GM23248 (cell line): ENCODE measurements at places on chromosomes 12 and 14.
A peak's percentile ranks its signal among the peaks of the same experiment; 100 is the strongest.

DNA sequence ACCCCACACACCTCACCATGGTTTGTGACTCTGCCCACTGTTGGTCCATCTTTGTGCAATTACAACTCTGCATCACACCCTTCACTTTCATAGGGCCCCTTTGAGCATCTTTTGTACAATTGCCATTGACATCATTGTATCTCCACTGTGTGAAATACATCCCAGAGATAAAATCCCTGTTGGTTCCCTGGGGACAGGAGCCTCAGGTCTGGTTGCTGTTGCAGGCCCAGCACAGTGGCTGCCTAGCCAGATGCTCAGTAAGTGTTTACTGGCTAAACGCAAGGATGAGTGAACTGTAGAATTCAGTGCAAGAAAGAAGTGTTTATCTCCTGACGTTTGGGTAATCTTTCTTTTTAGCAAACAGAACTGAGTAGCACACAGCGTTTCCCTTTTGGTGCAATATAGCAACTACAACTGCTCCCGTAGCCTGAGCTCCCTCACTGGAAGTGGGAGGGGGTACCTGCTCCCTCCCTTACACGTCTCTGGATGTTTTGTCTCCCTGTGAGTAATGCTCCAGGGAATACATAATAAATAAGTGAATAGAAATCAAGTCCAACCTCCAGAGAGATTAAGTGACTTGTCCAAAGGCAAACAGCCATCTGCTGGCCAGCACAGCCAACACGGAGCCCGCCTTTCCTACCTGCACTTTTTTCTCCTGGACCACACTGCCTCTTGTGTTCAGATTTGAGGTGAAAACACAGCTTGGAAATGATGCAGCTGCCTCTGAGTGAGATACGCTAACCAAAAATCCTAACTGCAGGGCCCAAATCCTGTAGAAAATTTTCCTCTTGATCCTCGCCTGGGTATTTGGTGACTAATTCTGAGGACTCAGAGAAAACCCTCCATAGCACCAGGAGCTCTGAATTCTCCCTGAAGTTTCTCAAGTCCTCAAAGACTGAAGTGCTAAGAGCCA, 27.4 kb downstream of the GALNT16 start:
- H3K27ac ChIP-seq = no peak overlapping the region
- no peak overlapping the region for H3K4me3 ChIP-seq

DNA sequence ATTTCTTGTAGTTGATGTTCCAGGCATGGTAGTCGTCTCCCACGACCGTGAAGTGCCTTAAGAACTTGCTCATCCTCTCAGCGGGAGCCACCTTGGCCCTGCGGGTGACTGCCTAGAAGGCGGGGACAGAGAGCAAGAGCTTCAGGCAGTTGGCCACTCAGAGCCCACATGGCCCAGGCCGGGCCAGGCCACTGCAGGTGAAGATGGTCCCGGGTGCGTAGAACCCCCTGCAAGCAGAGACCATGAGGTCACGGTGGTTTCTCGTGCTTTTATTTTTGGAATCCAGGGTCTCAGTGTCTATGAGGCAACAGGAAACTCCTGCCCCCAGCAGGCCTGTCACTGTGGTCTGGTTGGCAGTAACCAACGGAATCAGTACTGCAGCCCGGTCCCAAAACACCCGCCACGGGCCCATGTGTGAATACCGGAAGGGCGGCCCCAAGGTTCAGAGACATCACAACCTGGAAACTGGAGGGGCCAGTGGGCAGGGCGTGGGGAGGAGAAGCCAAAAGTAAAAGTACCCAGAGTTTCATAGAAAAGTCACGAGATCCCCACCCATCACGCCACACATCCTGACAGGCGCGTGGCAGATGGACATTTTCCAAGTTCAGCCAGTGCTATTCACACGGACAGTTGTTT, 27.5 kb downstream of the HVCN1 start:
- DNase-seq = no peak
- H3K36me3 ChIP-seq = no peaks in the 10 kb centered on the region
- no peaks in the 10 kb centered on the region for H3K4me1 ChIP-seq
- no peak overlapping the region for H3K27ac ChIP-seq

DNA sequence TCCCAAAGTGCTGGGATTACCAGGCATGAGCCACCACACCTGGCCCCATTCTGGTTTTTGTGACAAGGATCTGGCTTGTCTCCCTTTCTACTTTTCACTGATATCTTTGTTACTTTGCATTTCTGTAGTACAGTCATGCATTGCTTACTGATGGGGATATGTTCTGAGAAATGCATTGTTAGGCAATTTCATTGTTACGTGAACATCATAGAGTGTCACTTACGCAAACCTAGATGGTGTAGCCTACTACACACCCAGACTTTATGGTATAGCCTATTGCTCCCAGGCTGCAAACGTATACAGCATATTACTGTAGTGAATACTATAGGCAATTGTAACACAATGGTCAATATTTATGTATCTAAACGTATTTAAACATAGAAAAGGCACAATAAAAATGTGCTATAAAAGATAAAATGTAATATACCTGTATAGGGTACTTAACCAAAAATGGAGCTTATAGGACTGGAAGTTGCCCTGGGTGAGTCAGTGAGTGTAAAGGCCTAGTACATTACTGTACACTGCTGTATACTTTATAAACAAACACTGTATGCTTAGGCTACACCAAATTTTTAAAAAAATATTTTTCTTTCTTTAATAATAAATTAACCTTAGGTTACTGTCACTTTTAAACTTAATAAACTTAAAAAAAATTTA, 16.0 kb downstream of the MRPL42 start:
- no peak overlapping the region for H3K4me3 ChIP-seq
- no peak for DNase-seq
- peaks cover 6% of the 10 kb centered on the region for H3K4me1 ChIP-seq
- peaks cover 29% of the 10 kb centered on the region; the same call in 1 of the 2 replicates for H3K36me3 ChIP-seq
- no peak overlapping the region for H3K27ac ChIP-seq

DNA sequence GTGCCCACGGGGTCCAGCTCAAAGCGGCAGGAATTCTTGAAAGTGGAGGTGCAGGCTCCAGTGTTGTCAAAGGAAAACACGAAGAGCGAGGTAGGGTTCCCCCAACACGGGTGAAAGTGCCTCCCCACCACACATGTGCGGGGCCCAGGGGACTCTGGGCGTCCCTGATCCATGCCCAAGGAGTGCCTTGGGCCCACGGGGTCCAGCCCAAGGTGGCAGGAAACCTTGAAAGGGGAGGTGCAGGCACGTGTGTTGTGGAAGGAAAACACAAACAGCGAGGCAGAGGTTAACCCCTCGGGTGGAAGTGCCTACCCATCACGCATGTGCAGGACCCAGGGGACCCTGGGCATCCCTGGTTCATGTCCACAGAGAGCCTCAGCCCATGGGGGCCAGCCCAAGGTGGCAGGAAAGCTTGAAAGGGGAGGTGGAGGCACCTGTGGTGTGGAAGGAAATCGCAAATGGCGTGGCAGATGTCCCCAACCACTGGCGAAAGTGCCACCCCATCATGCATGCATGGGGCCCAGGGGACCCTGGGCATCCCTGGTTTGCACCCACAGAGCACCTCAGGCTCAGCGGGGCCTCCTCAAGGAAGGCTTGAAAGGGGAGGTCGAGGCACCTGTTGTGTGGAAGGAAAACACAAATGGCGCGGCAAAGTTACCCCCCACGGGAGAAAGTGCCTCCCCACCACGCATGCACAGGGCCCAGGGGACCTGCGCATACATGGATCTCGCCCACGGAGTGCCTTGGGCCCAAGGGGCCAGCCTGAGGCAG, 584.6 kb downstream of the ALG10 start:
- no peak overlapping the region for H3K27ac ChIP-seq
- no peaks in the 10 kb centered on the region for H3K36me3 ChIP-seq
- H3K27me3 ChIP-seq = no peaks in the 10 kb centered on the region
- H3K4me3 ChIP-seq = no peak overlapping the region
- H3K4me1 ChIP-seq = no peaks in the 10 kb centered on the region
- no peak for DNase-seq

GRCh38 chr12:127595506-127595905, 671.5 kb upstream of the TMEM132C start:
- no peak overlapping the region for H3K4me3 ChIP-seq
- no peaks in the 10 kb centered on the region for H3K4me1 ChIP-seq
- no peaks in the 10 kb centered on the region for H3K27me3 ChIP-seq
- no peaks in the 10 kb centered on the region for H3K36me3 ChIP-seq

- no peak overlapping the region for H3K4me3 ChIP-seq
- peaks cover 28% of the 10 kb centered on the region for H3K36me3 ChIP-seq
- H3K27me3 ChIP-seq = no peaks in the 10 kb centered on the region
- no peak overlapping the region for H3K27ac ChIP-seq
- 0 out of 2 replicates have a peak, but pooled peaks cover 4% of the 10 kb centered on the region for H3K4me1 ChIP-seq
These were observed 61.0 kb downstream of the KIAA0586 start for GRCh38 chr14:58488550-58488949.

DNA sequence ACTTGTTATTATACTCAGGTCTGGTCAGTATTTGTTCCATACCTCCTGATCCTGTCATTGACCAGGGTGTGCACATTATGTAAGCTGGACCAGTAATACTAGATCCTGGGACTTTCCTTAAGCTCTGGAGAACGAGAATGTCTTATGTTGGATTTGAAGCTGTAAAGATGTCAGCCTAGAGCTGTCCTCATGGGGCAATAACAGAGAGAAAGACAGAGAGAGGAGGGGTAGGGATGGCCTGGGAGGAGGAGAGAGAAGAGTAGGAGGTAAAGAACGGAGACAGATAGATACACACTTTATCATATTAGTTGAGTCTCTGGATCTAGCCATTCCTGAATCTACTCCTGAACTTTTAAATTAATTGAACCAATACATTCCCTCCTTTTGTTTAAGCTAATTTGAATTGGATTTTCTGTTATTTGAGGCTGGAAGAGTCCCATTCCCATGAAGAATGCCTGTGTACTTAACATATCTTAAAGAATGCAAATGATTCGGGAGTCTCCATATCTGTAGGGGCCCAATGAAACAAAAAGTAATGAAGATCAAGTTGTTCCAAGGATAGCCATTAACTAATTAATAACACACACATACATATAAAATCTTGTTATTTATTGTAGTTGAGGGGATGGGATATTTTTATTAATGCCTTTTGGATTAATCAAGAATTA, 55.9 kb downstream of the PLEKHA5 start:
- H3K27ac ChIP-seq = no peak overlapping the region
- peaks cover 29% of the 10 kb centered on the region for H3K4me1 ChIP-seq
- no peak for DNase-seq
- H3K36me3 ChIP-seq = no peaks in the 10 kb centered on the region
- no peak overlapping the region for H3K4me3 ChIP-seq
- no peaks in the 10 kb centered on the region for H3K27me3 ChIP-seq

DNA sequence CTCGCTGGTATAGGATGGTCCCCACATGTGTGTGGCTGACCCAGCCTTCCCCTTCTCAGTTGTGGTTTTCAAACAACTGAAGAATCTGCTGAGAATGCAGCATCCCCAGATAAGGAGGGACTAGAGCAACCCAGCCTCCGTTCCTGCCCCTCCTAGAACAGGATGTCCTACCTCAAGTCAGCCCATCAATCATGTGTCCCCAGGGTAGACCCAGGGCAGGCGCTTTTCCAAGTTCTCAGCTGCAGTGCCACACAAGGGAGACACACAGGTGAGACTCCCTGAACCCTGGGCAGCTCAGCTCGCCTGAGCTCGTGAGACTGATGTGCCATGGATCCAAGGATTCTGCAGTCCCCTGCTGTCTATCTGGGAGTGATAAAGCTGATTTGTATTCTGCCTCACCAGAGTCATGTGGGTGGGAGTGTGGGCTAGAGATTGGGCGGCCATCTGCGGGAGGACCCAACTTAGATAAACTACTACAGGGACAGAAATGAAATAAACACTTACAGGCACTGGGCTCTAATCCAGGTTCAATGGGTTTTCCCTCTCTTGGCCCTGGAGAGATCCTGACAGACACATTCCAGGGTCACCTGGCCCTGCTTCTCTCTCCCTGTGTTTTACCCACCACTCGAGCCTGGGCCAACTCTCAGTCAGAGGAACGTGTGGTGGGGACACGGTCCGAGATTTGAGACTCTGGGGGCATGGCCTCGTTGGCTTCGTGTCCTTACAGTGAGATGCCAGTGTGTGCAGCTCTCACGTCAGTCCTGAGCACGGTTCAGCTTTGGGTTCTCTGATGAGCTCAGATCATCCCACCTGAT, 303.5 kb upstream of the SFSWAP start:
- no peak overlapping the region for H3K4me3 ChIP-seq
- no peak for DNase-seq
- H3K36me3 ChIP-seq = no peaks in the 10 kb centered on the region
- no peaks in the 10 kb centered on the region for H3K4me1 ChIP-seq

DNA sequence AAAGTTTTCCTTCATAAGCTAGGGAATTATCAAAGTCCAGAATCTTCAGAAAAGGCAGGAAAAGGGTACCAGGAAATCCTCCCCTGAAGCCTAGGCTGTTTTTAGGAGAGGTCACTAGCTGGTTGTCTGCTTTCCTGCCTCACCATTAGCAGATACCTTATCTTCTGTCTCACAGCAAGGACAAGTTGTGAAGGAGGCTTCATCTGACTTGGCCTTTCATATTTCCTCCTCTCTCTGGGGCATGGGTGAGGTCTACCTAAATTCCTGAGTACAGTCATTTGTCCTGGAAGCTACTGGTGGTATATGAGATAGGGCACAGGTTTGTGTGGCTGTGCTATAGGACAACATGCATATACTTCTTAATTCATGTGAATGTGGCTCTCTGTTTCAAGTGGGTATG, 2.3 kb downstream of the FOXJ2 start:
- H3K4me1 ChIP-seq = peaks cover 46% of the 10 kb centered on the region
- H3K27ac ChIP-seq = peak overlapping the region; percentile 83
- H3K27me3 ChIP-seq = no peaks in the 10 kb centered on the region
- peak overlapping the region; percentile 92 for H3K4me3 ChIP-seq
- H3K36me3 ChIP-seq = 0 out of 2 replicates have a peak, but pooled peaks cover under 1% of the 10 kb centered on the region

DNA sequence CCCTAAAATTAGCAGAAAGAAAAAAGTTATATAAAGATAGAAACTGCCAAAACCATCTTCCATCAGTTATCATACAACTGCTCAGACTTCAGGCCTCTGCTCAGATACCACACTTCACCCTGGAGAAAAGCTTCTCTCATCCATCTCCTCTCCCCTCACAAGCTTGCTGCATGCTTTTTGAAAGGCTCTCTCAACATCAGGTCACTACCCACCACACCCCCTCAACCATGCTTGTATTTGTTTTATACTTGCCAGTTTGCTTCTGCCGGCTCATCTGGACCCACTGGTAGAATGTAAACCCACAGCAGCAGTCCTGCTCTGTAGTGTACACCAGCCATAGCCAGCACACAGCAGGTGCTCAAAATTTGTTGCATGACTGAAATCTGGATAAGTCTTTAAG, 8.8 kb downstream of the PPP1CC start:
- no peak overlapping the region for H3K4me3 ChIP-seq
- H3K36me3 ChIP-seq = peaks cover 44% of the 10 kb centered on the region
- H3K27me3 ChIP-seq = no peaks in the 10 kb centered on the region
- peaks cover 27% of the 10 kb centered on the region for H3K4me1 ChIP-seq
- no peak overlapping the region for H3K27ac ChIP-seq
- no peak for DNase-seq

DNA sequence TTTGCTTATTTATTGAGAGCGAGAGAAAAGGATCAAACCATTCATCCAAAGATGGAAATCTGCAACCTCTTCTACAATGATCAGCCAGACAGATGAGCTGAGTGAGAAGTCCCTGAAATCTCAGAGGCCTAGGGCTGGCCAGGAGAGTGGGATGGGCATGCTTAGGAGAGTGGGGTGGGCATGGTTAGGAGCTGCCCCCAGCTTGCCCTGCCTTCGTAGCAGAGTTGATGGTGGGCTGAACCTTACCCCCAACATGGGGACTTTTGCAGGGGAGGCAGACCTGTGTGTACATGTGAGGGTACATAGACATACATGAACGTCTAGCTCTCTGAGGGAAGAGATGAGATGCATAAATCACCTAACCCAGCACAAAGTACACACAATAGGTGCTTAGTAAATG, 95.7 kb upstream of the ESRRB start:
- no peak overlapping the region for H3K4me3 ChIP-seq
- no peaks in the 10 kb centered on the region for H3K4me1 ChIP-seq
- no peaks in the 10 kb centered on the region for H3K36me3 ChIP-seq
- no peak for DNase-seq
